ENCODE measurements at places on chromosomes 3 and 15.

GRCh38 chr3:55198554-55198953 lies 270.7 kb upstream of the LRTM1 start:
- no peak for DNase-seq

- DNase-seq, result no peak
Observed at GRCh38 chr3:53334742-53335141, 12.6 kb downstream of the DCP1A start.

- no peak for DNase-seq
Observed at GRCh38 chr3:120684896-120685295, 2.9 kb upstream of the HGD start.

DNA sequence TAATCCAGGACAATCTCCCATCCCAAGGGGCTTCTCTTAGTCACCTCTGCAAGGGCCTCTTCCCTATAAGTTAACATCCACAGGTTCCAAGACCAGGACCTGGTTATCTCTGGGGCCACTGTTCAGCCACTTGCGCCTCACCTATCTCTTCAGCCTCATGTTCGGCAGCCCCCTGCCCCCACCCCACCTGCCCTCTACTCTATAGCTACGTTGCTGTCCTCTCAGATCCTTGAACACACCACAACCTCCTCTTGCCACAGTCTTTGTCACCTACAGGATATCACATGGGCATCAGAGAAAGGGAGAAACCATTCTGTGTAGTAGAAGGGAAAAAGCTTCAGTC lies 33.9 kb downstream of the SLC41A3 start:
- no peak for DNase-seq

- DNase-seq, result no peak
Observed at GRCh38 chr3:123277106-123277505, 75.4 kb downstream of the SEC22A start.

GRCh38 chr3:133388696-133389395 lies 11.0 kb upstream of the BFSP2 start:
- no peak for DNase-seq

GRCh38 chr15:101466188-101466587 lies 23.3 kb downstream of the PCSK6 start:
- DNase-seq, result no peak

DNA sequence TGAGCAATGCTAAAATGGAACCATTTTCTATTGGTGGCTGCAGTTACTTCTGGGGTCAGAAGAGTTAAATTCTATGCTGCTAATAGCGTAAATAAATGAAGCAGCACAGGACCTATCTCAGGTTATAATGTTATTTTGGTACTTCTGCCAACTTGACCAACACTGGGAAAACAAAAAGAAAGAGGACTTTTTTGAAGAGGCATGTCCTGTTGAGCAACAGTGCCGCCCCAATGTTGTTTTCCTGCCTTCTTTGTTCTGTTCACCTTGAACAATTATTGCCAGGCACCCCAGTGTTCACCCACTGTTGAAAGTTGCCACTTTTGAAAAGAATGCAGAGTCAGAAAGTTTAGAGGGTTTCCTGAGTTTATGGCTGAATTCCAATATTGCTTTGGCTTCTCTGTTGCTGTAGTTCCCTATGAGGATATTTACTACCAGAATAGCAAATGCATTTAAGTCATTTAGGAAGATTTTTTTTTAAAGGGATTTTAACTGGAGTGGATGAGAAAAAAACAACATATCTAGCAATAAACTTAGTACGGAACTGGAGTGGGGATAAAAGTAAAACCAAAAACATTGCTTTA lies 679.0 kb upstream of the DPPA4 start:
- no peak for DNase-seq

- no peak for DNase-seq
Observed at GRCh38 chr3:110821586-110821985, 250.0 kb upstream of the NECTIN3 start.
